Activated CD4-positive, alpha-beta T cell treated with anti-CD3 and anti-CD28 coated beads for 36 hours (primary cell): ENCODE measurements at places on chromosomes 3 and 15. TPM values are rescaled to one million over a fixed set of nuclear protein-coding genes. Genes with fewer than 3 reads are reported as not detected.
A peak's percentile ranks its signal among the peaks of the same experiment; 100 is the strongest.

- H3K27me3 ChIP-seq: no peaks in the 10 kb centered on the region
- H3K4me1 ChIP-seq: peaks cover 5% of the 10 kb centered on the region
- no peaks in the 10 kb centered on the region for H3K36me3 ChIP-seq
- no peak overlapping the region for H3K27ac ChIP-seq
Measured at GRCh38 chr3:142118911-142119310, 30.4 kb downstream of the TFDP2 start.

GRCh38 chr3:159249472-159250174 lies 447.8 kb downstream of the MFSD1 start:
- H3K4me3 ChIP-seq: no peak overlapping the region
- H3K27me3 ChIP-seq: peaks cover 8% of the 10 kb centered on the region
- H3K36me3 ChIP-seq: no peaks in the 10 kb centered on the region
- H3K27ac ChIP-seq: no peak overlapping the region

GRCh38 chr3:120025520-120025919 lies 68.7 kb downstream of the GSK3B start:
- H3K4me3 ChIP-seq: no peak overlapping the region
- H3K4me1 ChIP-seq: peaks cover 71% of the 10 kb centered on the region
- DNase-seq: peak; percentile 26
- no peak overlapping the region for H3K27ac ChIP-seq
- no peaks in the 10 kb centered on the region for H3K27me3 ChIP-seq

DNA sequence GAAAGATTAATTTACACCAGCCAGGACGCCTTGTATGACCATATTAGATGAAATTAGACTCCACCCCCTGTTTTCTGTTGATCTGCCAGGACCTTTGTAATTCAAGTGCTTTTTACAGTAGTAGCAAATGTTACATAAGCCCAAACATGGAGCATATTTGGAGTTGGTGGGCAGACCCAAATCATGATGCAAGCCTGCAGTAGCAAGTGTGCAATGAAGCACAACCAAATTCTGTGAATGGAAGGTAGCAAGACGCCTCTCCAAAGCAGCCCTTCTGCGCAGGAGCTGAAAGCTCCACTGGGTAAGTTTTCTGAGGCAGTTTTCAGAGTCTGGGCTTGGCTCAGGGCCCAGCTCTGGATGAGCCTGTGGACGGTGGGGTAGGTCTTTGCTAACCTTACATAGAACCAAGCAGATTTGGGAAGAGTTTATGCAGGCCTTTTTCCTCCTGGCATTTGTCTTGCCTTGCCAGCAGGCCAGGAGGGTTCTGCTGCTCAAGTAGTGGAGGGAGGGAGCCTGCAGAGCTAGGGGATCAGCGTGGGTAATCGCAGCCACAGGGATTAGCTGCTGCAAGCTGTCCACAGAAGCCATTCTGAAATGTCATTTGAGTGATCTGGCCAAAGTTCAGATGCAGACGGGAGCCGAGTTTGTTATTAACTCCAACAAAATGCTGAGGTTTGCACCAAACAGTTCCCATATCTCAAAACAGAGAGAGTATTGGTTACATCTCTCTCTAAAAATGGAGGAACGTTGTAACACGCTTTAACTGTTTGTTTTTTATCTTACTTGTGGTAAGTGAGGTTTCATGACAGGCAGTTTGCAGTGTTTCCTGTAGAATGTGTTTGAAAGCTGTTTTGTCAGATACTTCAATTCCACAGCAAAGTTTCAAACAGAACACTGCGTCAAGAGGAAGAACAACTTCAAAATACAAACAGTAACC lies 55.4 kb downstream of the PSMD6 start:
- peaks cover 80% of the 10 kb centered on the region for H3K4me1 ChIP-seq
- H3K27me3 ChIP-seq: no peaks in the 10 kb centered on the region
- DNase-seq: peak; percentile 54

- H3K27me3 ChIP-seq: peaks cover 7% of the 10 kb centered on the region
- no peak overlapping the region for H3K27ac ChIP-seq
- no peak overlapping the region for H3K4me3 ChIP-seq
- H3K36me3 ChIP-seq: no peaks in the 10 kb centered on the region
- no peaks in the 10 kb centered on the region for H3K4me1 ChIP-seq
Measured at GRCh38 chr3:56525291-56525690, 31.7 kb upstream of the CCDC66 start.

- peaks cover 65% of the 10 kb centered on the region for H3K36me3 ChIP-seq
- H3K4me1 ChIP-seq: peaks cover 94% of the 10 kb centered on the region
- no peaks in the 10 kb centered on the region for H3K27me3 ChIP-seq
- no peak for DNase-seq
- H3K4me3 ChIP-seq: peak overlapping the region; percentile 45
Measured at GRCh38 chr15:92910451-92910850, 10.3 kb downstream of the CHD2 start.

DNA sequence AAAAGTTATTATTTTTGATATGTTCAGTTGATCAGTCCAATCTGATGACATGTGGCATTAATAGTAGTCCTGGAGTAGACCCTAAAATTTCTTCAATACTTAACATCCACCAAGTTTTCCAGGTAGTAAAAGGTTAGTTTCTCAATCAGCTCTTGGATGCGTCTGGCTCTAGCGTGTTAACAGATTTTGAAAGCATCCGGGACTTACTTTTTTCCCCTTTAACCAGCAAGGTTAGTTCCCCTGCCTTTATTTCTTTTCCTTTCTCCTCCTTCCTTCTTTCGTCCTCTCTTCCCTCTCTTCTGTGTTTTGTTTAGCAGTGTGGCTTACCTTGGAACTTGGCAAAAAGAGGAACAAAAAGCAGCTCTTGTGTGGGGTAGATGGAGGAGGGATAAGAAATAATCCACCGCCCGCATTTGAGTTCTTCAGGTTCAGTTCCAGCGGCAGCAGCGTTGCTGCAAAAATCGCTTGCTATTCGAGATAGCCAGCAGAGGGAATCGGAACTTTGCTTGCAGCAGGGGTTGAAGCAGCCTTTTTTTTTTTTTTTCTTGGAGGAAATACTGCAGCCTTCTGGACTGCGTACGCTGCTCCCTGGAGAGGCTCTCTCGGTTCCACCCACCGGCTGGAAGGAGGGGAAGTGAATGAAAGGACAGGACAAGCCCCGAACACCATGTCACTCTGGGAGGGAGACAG lies at the start of gene RBMS3:
Gene RBMS3 (plus strand): TSS at position 668 of the 690 bp plus-strand sequence.
- peaks cover 13% of the 10 kb centered on the region for H3K27me3 ChIP-seq
- H3K4me3 ChIP-seq: peak within 1 kb of the TSS; percentile 70
- DNase-seq: peak; percentile 48

Gene IQSEC1
- total RNA-seq: 36.8 TPM

Gene HHLA2
- 0.70 TPM for total RNA-seq

Gene SLC9A9
- 1.6 TPM for total RNA-seq

Gene AHSG
- total RNA-seq: not detected

Gene ROPN1
- not detected for total RNA-seq

Gene SNX22
- total RNA-seq: 0.79 TPM
